ENCODE measurements at places on chromosomes 5 and 9.

- no peak for DNase-seq
These were observed 14.2 kb downstream of the ABHD17B start for GRCh38 chr9:71896761-71897160.

DNA sequence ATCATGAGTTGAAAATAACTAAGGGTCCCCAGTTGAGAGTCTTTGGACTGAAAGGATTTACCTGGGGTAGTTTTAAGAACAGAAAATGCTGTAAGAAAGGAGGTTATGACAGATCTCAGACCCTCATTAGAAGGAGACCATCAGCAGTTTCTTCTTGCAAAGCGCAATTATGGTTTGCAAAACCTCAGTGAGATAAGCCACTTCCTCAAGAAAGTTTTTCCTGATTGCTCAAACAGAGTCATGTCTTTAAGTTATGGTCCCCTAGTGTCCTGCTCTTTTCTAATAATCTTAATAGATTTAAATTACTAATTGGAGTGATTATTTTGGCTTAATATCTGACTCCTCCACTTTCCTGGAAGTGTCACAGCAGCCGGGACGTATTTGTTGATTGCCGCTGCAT, 293.2 kb upstream of the KLF4 start:
- DNase-seq = no peak

- no peak for DNase-seq
These were observed 519 bp downstream of the EXOC3 start for GRCh38 chr5:443239-444151.

- no peak for DNase-seq
These were observed 143.4 kb downstream of the GDNF start for GRCh38 chr5:37696190-37697021.

GRCh38 chr9:131334629-131335367, 45.3 kb downstream of the PLPP7 start:
- DNase-seq = peak; percentile 82

GRCh38 chr5:167694325-167695147, 596.9 kb upstream of the WWC1 start:
- no peak for DNase-seq

- DNase-seq = no peak
These were observed 307.8 kb downstream of the NR2F1-AS1 start for GRCh38 chr5:93273176-93273575.

DNA sequence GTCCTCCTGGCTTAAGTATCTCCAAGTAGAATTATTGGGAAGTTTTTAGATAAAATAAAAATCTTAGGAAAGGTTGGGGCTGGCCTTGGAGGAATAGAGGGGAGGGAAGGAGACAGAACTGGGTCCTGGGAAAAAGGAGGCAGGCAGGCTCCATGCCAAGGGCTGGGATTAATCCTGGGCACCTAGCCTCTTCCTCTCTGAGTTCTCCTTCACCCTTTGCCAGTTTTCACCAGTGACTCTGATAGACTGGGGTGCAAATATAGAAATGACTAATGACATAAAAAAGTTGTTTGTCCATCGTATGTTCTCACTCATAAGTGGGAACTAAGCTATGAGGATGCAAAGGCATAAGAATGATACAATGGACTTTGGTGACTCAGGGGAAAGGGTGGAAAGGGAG, 81.9 kb downstream of the RMI1 start:
- DNase-seq = no peak

GRCh38 chr9:34929506-34930102, 28.5 kb upstream of the PHF24 start:
- peak; percentile 4 for DNase-seq

DNA sequence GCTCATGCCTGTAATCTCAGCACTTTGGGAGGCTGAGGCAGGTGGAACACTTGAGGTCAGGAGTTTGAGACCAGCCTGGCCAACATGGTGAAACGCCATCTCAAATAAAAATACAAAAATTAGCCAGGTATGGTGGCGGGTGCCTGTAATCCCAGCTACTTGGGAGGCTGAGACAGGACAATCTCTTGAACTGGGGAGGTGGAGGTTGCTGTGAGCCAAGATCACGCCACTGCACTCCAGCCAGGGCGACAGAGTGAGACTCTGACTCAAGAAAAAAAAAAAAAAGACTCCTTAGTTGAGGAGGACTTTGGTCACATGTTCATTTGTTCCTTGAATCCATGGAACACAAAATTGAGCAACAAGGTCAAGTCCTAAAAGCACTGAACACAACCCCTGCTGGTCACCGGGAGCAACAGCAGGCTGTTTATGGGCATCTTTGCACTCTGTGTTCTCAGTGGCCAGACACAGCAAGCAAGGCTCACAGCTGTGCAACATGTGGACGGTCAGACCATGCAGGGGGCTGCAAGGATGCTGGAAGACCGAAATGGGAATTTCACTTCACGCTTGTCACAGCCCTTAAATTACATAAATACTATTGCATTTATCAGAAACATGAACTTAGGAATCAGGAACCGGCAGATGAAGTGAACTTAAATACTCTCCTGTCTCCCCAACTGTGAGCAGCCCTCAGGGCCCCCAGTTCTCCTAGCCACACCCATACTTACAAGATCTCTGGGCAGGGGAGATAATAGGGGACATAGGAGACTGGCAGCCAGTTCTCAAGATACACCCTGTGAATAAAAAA, 2.8 kb downstream of the GBGT1 start:
- peak; percentile 74 for DNase-seq

DNA sequence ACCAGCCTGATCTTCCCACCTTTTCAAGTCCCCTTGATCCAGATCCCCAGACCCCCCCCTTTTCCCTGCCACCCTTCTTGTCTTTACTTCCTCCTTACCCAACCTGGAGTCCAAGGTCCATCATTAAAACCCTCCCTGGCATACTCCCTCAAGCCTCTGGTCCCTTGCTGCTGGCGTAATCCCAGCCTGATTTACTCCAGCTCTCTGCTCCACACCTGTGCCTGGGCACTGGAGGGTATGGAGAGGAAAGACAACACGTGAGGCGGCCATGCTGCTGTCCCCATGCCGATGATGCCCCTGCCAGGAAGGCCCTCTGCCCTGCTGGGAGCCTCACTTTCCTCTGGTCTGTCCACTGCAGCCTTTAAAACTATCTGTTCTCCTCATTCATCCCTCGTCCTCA, 5.1 kb downstream of the B4GALT7 start:
- DNase-seq = peak; percentile 9

DNA sequence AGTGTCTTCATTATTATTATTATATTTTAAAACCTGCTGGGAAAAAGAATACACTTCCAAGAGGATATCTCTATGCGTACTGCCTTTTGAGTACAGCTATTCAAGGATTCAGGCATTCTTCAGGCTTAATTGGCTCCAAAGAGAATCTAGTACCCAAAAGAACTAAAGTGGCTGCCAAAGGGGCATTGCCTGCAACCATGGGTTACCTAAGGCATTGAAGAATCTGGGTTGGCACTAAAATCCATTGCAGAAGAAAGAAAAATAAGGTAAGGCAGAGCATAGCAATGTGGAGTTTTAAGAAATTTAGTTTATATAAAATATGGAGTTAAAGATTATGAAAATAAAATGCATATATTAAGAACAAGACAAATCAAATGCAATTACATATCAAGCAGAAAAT, 223.5 kb downstream of the TMEM161B start:
- DNase-seq = no peak

- no peak for DNase-seq
These were observed 10.8 kb upstream of the CCDC152 start for GRCh38 chr5:42745856-42746255.

DNA sequence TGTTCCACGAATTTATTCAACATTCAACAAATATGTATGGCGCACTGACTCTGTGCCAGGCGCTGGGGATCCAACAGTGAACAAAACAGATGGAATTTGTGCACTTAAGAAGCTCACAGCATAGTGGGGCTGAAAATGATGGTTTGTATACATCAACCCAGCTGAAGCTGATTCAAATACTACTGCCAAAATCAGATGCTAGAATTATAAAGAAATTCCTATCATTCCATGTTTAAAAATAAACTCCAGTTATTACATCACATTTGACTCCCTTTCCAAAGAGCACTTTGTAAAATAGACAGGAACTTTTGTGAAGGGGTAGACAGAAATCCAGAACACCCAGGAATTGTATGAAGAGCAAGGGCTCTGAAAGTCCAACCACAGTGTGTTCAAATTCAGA, 54.1 kb downstream of the ZNF608 start:
- DNase-seq = peak; percentile 80

GRCh38 chr5:759111-759751, 25.3 kb downstream of the ZDHHC11B start:
- DNase-seq = peak; percentile 92

- DNase-seq = no peak
These were observed 47.3 kb downstream of the UHRF2 start for GRCh38 chr9:6460189-6460768.

GRCh38 chr9:129703667-129704355, 38.4 kb downstream of the PRRX2 start:
- peak; percentile 88 for DNase-seq

DNA sequence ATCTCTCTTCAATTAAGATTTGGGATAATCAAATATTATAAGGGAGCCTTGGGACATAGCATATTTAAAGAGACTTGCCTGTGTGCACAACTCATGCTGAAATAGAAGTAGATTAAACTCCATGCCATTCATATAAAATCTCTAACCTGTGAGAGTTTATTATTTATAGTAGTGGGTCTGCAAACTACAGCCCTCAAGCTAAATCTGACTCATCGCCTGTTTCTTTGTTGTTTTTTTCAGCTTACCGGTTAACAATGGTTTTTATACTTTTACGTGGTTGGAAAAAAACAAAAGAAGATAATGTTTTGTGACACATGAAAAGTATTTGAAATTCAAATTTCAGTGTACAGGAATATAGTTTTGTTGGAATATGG, 61.9 kb upstream of the GHR start:
- DNase-seq = no peak

GRCh38 chr5:29867155-29867554, 1326.3 kb upstream of the CDH6 start:
- DNase-seq = no peak

DNA sequence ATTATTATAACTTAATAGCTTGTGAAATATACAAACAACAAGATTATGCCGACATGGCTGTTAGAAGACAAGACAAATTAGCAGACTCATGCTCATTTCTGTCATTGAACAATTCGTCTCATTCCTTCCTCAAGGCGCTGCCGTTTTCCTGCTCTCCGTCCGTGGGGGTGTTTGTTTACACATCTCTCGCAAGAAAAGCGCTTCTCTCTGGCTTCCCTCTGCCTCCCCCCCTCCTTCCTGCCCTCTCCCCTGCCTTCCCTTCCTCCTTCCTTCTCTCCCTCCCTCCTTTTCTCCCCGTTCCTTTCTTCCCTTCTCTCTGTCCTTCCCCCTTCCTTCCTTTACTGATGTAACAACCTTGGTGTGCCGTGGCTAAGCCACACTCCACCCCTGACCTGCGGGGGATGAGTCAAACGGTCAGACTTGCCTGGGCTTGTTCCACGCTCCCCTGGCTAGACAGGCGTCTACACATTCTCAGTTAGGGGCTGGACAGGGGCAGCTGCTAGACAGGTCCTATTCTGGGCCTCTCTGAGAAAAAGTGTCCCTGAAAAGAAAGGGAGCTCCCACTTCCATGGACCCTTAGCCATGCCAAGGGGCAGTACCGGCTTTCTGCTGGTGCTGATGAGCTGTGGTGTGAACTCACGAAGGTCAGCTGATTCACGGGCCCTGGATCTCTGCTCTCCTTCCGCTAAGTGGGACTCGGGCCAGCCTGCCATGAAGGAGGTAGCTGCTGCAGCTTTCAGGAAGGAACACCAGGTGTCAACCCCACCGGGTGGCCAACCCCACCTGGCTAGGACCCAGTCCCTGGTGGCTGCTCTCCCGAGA, 32.0 kb upstream of the SPTLC1 start:
- DNase-seq = peak; percentile 58

- DNase-seq = no peak
These were observed 53.8 kb upstream of the CLINT1 start for GRCh38 chr5:157912621-157913325.

DNA sequence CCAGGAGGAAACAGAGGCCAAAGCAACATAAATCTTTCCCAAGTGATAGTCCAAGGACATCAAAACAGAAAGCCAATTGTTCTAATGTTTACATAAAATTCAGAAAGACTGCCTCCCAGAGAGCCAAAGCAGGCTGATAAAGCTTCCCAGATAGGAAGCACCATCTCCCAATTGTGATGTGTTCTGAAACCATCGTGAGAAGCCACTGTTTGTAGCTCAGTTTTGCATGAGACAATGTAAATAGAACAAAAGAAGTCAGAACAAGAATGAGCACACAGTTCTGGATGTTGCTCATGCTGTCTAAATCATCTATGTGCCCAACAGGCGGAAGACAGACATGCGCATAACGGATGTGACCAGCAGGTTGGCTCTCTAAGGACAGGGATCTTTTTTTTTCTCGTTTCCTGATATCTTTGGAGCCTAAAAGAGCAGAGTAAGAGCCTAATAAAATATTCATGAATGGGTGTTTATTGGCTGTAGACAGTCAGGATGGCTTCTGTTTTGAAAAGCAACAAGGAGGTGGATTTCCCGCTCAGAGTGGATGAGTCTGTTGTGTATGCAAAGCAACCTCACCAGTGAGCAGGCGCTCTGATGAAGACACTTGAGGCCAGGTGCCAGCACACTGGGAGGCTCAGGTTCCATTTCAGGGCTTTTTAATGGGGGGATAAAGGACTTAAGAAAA, 113.6 kb downstream of the GNA14 start:
- no peak for DNase-seq

DNA sequence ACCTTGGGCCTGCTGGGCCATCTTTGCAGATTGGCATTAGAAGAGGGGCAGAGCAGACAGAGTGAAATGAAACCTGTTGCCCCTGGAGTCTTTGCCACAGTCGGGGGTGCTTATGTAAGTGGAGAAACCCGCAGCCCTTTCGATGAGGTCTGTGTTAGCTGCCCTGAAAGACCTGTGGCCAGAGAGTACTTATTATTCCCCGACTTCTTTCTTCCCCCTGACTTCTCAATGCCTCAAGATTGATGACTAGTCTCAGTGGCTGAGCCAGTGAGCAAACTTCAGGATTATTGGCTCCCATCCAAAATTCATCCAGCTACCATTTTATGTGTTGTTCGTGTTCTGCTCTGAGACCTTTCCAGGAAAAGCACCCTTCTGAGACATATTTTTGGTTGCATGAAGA, 7.6 kb downstream of the NTRK2 start:
- DNase-seq = no peak

DNA sequence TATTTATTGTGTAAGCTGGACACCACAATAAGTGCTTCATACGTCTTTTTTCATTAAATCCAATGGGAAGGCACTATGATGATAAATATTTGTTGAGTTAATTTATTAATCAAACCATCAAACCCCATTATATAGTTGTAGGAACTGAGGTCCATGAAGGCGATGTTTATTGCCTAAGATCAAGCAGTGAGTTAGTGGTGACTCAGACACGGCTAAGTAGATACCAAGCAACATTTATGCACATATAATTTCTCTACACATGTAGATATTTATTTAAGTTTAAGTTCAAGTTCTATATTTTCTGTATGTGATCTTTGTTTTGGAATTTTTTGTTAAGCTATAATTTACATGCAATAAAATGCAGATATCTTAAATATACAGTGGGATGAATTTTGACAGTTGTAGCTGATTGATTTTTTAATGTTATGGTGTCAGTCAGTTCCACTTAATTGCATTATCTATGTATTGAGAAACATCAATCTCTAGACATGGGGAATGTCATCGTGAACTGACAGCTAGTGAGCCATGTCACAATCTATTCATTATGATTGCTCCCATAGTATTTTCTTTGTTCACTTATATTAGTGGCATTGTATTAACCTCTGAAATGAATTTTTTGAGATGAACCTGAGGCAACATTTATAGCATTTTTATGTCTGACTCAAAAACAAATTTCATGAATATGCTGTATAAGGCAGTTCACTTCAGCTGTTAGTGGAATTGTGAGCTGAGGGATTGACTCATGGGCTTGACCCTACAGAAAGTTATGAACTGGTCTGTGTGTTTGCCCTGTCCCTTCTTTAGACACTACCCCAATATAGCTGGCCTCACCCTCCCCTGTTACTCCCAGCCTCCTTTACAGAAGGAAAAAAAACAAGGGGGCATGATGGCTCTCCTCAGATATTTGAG, 11.9 kb upstream of the GARNL3 start:
- no peak for DNase-seq
